Nucleus accumbens (tissue), 56 donors: ENCODE measurements at places on chromosomes 5 and 9.
A peak's percentile ranks its signal among the peaks of the same experiment; 100 is the strongest.

GRCh38 chr5:159877016-159877415 lies 39.3 kb upstream of the ADRA1B start:
- DNase-seq, result no peak

- DNase-seq, result peak; percentile 60
Observed at GRCh38 chr5:139131465-139131864, 66.7 kb downstream of the SIL1 start.

GRCh38 chr9:77759391-77759790 lies 111.3 kb upstream of the GNA14 start:
- DNase-seq, result no peak

GRCh38 chr5:57311921-57312735 lies 138.3 kb downstream of the GPBP1 start:
- DNase-seq, result no peak

GRCh38 chr9:108838017-108838416 lies 17.8 kb downstream of the ACTL7B start:
- DNase-seq, result no peak

- no peak for DNase-seq
Observed at GRCh38 chr5:135850231-135850630, 15.8 kb downstream of the SLC25A48 start.

- no peak for DNase-seq
Observed at GRCh38 chr9:21267485-21268346, 27.9 kb upstream of the IFNA14 start.

DNA sequence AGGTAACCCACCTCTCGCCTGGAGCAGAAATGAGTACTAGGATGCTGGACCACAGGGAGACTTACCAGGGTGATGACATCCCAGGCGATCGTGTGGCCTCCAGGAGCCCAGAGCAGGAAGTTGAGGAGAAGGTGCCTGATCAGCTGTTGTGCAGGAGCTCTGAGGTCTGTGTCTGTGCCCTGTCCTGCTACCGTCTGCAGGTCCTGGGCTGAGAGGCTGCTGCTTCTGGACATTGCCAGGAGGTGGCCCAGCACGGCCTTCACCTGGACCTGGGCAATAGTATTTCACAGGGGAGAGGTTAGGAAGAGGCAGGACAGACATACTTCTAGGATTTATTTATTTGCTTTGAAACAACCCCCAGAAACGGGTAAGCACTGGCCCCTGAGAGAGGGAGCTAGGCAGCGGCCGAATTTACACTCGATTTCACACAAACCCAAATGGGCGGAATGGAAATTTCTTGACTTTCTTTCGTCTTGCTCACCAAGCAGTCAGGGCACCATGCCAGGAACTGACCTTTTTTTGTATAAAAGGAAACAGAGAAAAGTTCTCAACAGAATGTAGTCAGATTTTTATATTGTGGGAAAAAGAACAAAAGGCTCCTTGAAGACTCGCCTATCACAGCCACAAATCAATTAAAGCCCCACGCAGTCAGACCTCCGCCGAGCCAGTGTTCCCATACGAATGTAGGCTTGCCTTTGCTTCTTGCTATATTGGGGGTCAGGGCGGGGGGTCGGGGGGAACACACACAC lies 210.3 kb downstream of the FANCC start:
- DNase-seq, result no peak

GRCh38 chr9:69443178-69443577 lies 118.2 kb downstream of the ENTREP1 start:
- no peak for DNase-seq

GRCh38 chr5:83097689-83098231 lies 20.4 kb downstream of the XRCC4 start:
- no peak for DNase-seq
